ENCODE measurements at places on chromosomes 3 and 15. TPM values are rescaled to one million over a fixed set of nuclear protein-coding genes. Genes with fewer than 3 reads are reported as not detected.

DNA sequence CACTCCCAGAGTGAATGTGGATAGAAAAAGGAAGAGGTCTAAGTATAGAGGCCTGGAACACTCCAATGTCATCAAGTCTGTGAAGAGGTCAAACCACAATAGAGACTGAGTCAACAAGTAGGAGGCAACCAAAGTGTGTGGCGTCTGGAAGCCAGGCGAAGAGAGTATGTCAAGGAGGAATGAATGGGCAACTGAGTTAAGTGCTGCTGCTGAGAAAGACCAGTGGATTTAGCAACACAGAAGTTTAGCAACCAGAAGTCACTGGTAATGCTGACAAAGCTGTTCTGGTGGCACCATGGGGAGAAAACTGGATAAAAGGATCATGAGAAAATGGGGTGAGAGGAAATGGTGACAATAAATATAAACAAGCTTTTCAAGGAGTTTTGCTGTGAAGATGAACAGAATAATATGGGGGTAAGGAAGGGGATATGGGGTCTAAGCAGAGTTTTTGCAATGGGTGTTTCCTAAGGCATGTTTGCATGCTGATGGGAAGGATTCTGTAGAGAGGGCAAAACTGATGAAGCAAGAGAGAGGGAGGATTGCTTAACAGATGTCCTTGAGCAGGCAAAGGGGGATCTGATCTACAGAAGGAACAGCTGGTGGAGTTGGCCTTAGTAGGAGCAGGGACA lies 38.4 kb downstream of the PCOLCE2 start:
- H3K36me3 ChIP-seq = no peaks in the 10 kb centered on the region
- H3K27ac ChIP-seq = no peak overlapping the region
- H3K27me3 ChIP-seq = no peaks in the 10 kb centered on the region
- no peak overlapping the region for H3K4me3 ChIP-seq
- no peaks in the 10 kb centered on the region for H3K4me1 ChIP-seq
- DNase-seq = no peak

- H3K36me3 ChIP-seq = no peaks in the 10 kb centered on the region
- no peak overlapping the region for H3K27ac ChIP-seq
- no peaks in the 10 kb centered on the region for H3K4me1 ChIP-seq
- no peaks in the 10 kb centered on the region for H3K27me3 ChIP-seq
- no peak for DNase-seq
Observed at GRCh38 chr3:183008800-183009199, 28.5 kb upstream of the DCUN1D1 start.

The THAP10 gene
- not detected for total RNA-seq

DNA sequence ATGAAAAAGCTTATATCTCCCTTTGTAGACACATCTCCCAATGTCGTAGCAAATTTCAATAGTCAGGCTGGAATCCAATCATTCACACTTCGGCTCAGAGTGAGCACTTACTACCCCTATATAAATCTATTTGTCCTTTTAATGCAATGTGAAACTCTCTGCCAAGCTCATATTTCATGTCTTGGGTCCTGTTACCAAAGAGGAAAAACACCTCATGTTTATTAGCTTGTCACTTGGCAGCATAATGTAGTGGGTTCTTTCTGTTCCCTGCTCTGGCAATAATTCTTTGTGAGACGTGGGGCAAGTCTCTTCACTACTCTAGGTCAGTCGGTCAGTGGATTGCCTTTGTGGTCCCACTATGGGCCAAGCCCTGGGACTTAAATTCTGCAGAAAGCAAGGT lies 107.1 kb downstream of the SRGAP3 start:
- H3K4me1 ChIP-seq = no peaks in the 10 kb centered on the region
- H3K27ac ChIP-seq = no peak overlapping the region
- no peak overlapping the region for H3K4me3 ChIP-seq
- H3K36me3 ChIP-seq = no peaks in the 10 kb centered on the region
- no peaks in the 10 kb centered on the region for H3K27me3 ChIP-seq
- DNase-seq = no peak

The ISL2 gene
- not detected for total RNA-seq

DNA sequence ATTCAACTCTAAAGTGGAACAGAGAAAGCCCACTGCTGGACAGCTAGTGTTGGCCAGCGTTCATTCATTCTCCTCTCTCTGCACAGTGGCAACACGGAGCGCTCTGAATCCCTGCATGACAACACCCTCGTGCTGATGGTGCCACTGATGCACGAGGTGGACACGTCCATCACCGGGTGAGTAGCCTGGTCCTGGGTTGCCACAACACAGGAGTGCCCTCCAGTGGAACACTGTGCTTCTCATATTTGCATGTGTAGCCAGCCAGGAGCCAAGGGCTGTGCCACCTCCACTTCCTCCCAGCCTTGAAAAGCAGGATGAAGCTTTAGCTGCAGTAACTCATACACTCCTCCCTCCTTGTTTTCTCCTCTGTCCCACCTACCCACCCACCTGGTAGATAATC lies 120.0 kb upstream of the CTDSPL start:
- H3K4me3 ChIP-seq = no peak overlapping the region
- H3K27ac ChIP-seq = no peak overlapping the region
- H3K27me3 ChIP-seq = no peaks in the 10 kb centered on the region
- no peak for DNase-seq
- H3K4me1 ChIP-seq = no peaks in the 10 kb centered on the region
- H3K36me3 ChIP-seq = no peaks in the 10 kb centered on the region

- H3K27ac ChIP-seq = no peak overlapping the region
- peaks cover 3% of the 10 kb centered on the region for H3K36me3 ChIP-seq
- no peaks in the 10 kb centered on the region for H3K27me3 ChIP-seq
- no peak for DNase-seq
- H3K4me3 ChIP-seq = no peak overlapping the region
- peaks cover 15% of the 10 kb centered on the region for H3K4me1 ChIP-seq
Observed at GRCh38 chr3:171373711-171374110, 86.5 kb downstream of the TNIK start.

DNA sequence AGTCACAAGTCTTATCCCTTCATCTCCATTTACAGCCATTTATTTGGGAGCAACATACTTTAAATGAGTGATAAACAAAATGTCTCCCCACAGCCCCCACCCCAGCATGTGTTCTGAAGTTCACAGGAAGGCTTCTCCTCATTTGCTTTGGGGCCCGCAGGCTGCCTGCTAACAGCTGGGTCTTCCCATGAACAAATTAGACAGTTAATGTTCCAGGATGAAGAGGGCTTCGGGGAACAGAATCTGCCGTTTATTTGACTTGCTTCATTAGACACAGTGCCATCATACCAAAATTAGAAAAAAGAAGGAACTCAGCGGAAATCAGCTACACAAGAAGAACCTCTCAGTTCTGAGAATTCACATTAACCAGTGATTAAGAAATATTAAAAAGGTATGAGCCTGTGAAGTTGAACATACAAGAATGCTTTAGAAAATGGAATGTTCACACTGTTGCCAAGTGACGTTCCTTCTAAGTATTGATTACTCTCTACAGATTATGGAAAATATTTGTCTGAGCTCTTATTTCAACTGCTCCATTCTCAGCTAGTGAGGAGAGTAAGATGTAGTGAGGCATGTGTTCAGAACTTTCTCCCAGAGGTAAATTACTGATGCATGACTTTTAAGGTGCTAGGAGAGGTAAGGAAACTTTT lies 107.5 kb upstream of the THBS1 start:
- H3K27ac ChIP-seq = no peak overlapping the region
- DNase-seq = no peak
- no peaks in the 10 kb centered on the region for H3K27me3 ChIP-seq
- H3K4me3 ChIP-seq = no peak overlapping the region

The CHL1 gene
- not detected for total RNA-seq

DNA sequence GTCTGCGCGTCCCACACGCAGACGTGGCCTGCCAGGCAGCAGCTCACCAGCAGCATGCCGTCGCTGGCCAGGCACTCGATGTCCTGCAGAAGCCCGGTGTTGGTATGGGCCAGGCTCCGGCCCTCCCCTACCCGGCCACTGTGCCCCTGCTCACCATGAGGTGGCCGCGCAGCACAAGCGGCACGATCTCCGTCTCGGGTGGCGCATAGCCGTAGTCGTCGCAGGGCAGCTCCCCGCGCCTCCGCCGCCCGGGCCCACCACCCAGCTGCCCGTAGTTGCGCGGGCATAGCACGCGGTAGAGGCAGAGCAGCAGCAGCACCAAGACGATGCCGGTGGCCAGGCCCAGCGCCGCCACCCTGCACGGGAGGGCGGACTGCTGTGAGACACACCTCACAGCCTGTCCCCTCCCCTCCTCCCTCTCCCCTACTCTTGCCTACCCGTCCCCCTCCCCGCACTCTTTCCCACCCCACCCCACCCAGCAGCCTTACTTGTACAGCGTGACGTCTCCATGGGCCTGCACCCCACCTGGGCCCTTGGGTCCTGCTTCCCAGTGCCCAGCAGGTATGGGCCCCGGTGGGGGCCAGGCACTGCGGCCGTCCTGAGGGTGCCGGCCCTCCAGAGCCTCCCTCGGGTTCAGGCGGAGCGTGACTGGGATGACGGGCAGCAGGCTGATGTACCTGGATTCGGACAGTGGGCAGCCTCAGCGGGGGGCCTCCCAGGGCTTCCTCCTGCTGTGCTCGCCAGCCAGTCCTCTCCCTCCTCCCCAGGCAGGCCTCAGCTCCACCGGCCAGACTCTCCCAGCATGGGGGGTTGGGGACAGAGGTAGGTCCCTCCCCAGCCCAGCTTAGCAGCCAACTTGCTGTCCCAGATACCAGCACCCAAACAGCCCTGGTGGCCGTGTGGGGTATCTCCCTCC lies 37.6 kb downstream of the PTPN23 start:
- H3K4me1 ChIP-seq = peaks cover 17% of the 10 kb centered on the region
- no peak overlapping the region for H3K27ac ChIP-seq
- DNase-seq = no peak

The OXTR gene
- 0.17 TPM for total RNA-seq

DNA sequence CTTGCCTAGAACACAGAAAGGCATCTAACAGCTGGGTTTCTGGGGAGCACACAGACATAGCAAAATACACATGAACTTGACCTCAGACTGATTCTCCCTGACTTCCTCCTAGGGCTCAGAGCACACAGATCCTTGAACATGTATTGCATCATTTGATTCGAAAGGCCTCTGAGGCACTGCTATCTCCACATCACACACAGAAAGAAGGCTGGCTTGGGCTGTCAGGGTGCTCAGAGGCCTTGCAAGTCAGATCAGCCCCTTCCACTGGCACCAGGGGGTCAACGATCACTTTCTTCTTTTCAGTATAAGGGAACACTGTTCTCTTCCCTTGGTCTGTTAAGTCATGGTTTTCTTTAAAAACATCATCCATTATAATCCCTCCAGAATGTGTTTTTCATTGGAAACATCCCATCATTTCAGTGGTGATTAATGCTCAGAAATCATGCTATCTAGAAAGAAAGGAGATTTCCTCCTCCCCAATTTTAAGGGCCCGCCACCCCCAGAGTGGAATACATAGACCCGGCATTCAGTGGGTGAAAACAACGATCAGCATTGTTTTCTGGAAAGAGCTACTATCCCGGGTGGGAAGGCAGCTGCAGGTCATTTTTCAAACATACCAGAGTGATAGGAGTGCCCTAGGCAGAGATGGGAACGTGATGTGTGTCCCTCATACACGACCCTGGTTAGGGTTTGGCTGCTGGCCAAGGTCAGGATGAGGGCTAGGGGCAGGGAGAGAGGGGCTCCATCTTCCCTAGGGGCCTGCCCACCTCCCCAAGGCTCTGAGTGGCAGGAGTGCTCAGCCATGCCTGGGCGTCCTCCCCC lies 253.3 kb upstream of the LYSMD4 start:
- no peak overlapping the region for H3K4me3 ChIP-seq
- no peak for DNase-seq
- H3K27ac ChIP-seq = no peak overlapping the region
- no peaks in the 10 kb centered on the region for H3K36me3 ChIP-seq
- H3K4me1 ChIP-seq = no peaks in the 10 kb centered on the region

The GOLGA8S gene
- total RNA-seq = 0.14 TPM

The SPRED1 gene
- 0.03 TPM for total RNA-seq

DNA sequence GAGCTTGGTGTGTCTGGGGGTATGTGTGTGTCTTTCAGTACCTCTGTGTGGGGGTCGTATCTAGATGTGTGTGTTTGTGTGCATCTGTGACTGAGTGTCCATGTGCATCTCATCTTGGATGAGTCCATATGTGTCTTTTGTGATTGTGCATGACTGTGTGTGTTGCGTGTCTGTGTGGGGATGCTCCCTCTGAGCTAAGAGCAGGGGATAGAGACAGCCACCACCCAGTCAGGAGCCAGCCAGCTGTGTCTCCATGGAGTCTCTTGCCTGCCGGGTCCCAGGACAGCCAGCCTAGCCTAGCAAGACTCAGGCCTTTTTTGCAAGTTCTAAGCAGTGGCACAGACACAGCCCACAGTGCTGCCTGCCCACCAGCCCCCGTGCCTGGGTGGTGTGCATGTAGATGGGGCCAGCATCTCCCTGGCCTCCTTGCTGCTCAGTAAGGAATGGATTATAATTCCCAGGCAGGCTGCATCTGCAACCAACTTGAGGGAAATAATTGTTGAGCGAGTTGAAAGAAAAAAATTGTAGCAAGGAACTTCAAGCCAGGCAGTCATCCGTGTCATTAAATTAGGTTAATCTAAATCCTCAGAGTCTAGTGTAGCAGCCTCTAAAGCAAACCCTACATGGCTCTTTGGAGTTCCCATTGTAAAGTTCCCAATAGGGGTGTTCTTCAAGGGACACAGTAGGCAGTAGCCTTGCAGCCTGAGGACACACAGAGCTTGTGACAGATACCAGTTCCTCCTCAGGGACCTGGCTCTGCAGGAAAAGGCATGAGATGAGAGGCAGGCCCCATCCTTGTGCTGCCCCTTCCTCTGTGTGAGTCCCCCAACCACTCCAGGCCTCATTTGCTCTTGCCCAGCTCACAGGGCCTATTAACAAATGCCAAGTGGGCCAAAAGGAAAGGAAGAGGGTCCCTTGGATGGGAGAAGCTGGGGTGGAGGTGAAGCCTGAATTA lies 35.9 kb upstream of the MRPS22 start:
- no peak overlapping the region for H3K27ac ChIP-seq
- no peaks in the 10 kb centered on the region for H3K4me1 ChIP-seq
- H3K27me3 ChIP-seq = peaks cover 4% of the 10 kb centered on the region
- DNase-seq = no peak
- no peaks in the 10 kb centered on the region for H3K36me3 ChIP-seq
